ENCODE measurements at places on chromosomes 7 and 10.
A peak's percentile ranks its signal among the peaks of the same experiment; 100 is the strongest.

DNA sequence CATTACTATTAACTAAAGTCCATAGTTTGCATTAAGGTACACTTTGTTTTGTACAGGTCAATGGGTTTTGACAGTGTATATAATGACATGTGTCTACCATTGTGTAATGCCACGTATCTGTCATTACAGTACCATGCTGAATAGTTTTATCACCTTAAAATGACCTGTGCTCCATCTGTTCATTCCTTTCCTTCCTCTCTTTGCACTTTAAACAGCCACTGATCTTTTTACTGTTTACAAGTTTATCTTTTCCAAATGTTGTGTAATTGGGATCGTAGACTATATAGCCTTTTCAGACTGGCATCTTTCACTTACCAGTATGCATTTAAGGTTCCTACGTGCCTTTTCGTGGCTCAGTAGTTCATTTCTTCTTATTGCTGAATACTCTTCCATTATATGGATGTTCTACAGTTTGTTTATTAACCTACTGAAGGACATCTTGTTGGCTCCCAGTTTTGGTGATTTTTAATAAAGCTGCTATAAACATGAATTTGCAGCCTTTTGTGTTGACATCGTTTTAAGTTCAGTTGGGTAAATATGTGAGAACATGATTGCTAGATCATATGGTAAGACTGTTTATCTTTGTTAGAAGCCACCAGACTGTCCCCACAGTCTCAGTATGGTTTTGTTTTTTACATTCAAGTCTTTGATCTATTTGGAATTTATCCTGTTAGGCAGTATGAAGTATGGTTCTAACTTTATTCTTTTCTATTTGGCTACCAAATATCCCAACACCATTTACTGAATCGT, 24.7 kb downstream of the STAM start:
- DNase-seq: no peak

- peak; percentile 20 for DNase-seq
Observed at GRCh38 chr7:142024547-142024946, 28.9 kb downstream of the MGAM start.

- no peak for DNase-seq
Observed at GRCh38 chr7:88140947-88141346, 78.9 kb downstream of the SRI start.

DNA sequence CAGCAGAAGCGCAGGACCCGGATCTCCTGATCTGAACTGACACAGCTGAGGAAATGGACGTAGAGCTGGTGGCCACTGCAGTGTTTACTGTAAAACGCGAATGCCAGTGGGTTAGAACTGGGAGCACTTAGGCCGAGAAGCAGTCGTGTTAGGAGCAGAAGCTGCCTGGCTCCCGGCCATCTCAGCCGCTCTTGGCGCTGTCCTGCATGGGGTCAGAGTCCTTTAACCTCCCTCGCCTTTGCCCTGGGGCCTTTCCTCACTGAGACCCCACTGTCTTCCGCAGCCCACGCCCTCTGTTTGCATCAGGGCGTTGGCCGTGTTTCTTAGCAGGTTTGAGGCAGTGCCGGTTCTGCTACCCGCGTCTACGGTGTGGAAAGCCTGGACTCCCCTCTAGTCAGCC, 24.6 kb downstream of the DYNC2I1 start:
- DNase-seq: no peak

DNA sequence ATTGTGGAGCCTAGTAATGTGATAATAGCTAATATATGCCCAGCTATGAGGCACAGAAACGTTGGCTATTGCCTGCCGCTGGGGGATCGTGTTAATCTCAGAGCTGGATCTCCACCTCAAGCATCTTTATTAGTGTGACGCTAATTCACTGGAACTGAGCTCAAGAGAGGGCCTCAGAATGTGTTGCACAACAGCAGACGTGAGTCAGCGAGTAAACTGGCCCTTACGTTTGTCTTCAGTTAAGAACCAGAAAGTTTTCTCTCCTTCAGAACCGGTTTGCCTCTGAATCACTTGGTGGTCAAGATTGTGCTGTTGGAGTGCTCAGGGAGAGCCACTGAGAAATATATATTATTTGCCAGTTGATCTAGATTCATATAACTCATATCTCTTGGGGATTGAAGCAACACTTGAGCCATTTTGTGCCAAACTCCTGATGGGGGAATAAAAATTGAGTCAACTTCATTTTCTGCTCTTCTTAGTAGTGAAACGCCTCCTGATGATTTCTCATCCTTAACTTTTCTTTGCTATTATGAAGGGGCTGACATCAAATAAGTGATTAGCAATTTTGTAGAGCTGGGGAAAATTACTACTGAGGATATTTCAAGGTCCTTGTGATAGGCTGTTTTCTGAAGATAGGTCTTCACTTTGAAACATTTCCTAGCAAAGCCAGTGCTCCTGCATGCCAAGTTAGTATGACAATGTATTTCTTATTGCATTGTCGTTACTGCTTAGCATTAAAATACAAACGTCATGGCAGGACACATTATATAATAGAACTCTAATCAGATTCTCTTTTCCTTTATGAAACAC, 22.3 kb downstream of the BZW2 start:
- peak; percentile 99 for DNase-seq

- DNase-seq: no peak
Observed at GRCh38 chr7:14685167-14685566, 217.4 kb downstream of the DGKB start.
